Fibroblast of skin of right quadriceps (primary cell): ENCODE measurements at places on chromosomes 7 and 10.

GRCh38 chr7:67343114-67343513, 346.5 kb downstream of the TYW1 start:
- DNase-seq = no peak

GRCh38 chr10:50334273-50334672, 83.0 kb upstream of the ASAH2 start:
- no peak for DNase-seq

DNA sequence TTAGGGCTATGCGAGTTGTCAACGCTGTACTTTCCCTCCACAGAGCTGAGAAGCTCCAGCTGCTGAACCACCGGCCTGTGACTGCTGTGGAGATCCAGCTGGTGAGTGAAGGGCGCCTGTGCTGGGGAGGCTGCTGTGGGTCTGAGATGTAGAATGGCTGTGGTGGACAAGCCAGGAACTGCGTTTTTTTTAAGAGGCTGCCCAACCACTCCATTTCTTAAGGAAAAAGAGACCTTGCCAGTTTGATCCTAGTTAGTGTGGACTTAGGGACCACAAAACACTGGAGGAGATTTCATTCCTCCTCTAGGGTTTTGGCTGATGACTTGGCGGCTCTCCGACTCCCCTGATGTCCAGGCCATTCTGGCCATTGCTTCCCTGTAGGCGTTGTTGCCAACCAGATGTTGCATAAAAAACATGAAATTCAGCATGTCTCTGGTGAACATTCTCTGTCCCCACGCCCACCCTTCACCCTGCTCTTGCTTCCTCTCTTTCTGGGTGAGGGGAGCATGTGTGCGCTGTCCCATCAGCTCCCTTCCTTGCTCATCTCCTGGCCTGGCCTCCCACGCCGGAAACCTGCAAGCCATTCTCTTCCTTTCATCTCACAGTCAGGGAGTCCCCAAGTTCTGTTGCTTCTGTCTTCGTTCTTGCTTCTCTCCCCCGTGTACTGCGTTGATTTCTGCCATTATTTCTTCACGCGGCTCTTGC, 30.9 kb downstream of the CRCP start:
- no peak for DNase-seq

DNA sequence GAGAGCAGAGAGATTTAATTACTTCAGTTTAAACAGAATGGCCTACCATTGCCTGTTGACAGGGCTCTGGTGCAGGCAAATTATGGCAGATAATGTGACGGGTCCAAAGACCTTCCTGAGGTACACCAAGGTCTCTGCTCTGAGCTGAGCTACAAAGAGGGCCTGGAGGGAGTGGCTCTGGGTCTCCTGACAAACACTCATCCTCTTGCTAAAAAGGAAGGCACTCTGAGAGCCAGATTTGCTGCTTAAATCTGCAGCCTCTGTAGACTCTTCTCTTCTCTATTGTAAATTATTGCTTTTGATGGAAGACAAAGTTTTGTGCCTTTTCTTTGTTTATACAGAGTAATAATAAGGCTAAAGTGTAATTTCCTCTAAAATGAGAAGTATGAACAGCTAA, 529.5 kb upstream of the FZD8 start:
- no peak for DNase-seq

DNA sequence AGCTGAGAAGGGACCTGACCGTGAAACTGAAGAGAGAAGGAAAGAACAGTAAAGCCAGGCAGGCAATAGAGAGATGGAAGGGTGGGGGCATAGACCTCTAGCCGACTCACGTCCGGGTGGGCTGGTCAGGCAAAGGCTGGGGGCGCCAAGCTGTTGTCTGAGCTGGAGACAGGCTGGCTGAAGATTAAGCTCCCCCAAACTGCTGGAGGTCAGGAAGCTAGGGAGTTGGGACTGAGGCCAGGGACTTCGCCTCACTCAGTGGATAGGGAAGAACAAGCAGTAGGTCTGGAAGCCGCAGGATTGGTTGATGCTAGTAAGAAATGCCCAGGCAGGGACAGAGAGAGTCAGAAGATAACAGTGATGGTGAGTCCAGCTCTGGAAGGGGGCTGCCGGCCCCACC, 5.3 kb downstream of the PITX3 start:
- no peak for DNase-seq

DNA sequence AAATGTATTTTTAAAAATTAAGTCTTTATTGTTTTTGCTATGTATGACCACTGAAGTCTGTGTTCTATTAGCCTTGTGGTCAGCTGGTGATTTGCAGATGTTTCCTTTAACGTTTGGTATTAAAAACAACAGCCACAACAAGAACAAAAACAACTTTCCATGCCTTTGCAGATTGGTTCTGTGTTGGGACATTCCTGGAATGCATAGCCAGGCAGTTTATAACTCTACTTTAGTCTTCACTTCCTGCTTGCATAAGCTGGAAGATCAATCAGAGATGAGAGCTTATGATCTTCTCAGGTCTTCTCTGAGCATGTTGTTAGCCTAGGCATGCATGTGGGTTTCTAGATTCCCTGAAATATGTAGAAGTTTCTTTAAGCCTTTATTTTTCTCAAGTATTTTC, 58.9 kb upstream of the SEMA3C start:
- peak; percentile 9 for DNase-seq

DNA sequence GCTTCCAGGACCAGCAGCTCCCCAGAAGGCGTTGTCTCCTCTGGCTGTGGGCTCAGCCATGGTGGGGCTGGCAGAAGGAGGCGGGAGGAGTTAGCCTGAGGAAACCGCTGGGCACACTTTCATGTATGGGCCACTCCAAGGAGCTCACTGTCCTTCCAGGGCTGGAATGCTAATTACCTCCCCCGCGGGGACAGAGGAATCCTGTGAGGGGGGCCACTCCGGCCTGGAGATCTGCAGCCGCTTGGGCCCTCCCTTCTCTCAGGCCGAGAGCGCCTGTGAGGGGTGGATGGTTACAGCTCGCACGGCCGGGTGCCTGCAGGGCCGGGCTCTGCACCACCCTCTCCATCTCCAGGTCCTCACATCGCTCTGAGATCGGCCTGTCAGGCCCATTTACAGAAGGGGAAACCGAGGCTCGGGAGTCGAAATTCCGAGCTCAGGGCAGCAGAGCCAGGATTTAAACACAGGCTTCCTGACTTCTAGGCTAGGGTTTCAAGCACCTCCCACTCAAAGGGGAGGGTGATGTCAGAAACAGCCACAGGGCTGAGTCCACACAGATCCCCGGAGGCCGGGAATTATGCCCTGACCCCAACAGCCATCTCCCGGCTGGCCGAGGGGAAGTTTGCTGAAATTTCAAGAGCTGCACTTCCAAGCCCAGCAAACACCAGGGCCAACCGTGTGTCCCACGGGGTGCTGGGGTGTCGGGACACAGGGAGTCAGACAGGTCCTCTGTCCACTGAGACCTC, 59.1 kb downstream of the PDGFA start:
- DNase-seq = no peak
